Activated CD4-positive, alpha-beta T cell treated with anti-CD3 and anti-CD28 coated beads, Interleukin-2, amount 10 ng/mL, durations not matched to agents 24 days and 14 days (primary cell): ENCODE measurements at places on chromosomes 1 and 21. TPM values are rescaled to one million over a fixed set of nuclear protein-coding genes. Genes with fewer than 3 reads are reported as not detected.

The CYP4Z1 gene
- total RNA-seq, result not detected in 2 replicates

The CDK18 gene
- 0.23 and 1.2 TPM in 2 replicates for total RNA-seq

GRCh38 chr1:89786628-89787214 lies 34.1 kb upstream of the LRRC8D start:
- DNase-seq, result no peak
- peaks cover 11% of the 10 kb centered on the region for H3K4me1 ChIP-seq
- no peak overlapping the region for H3K27ac ChIP-seq
- no peaks in the 10 kb centered on the region for H3K27me3 ChIP-seq
- H3K4me3 ChIP-seq, result no peak overlapping the region

- H3K36me3 ChIP-seq, result peaks cover 2% of the 10 kb centered on the region
- H3K27me3 ChIP-seq, result no peaks in the 10 kb centered on the region
These were observed 10.6 kb downstream of the TXNIP start for GRCh38 chr1:145985502-145986439.

- H3K36me3 ChIP-seq, result no peaks in the 10 kb centered on the region
- DNase-seq, result peak; percentile 44
- no peaks in the 10 kb centered on the region for H3K4me1 ChIP-seq
- H3K27me3 ChIP-seq, result peaks cover 5% of the 10 kb centered on the region
- no peak overlapping the region for H3K4me3 ChIP-seq
These were observed 522.6 kb downstream of the PTPRU start for GRCh38 chr1:29758781-29759499.

DNA sequence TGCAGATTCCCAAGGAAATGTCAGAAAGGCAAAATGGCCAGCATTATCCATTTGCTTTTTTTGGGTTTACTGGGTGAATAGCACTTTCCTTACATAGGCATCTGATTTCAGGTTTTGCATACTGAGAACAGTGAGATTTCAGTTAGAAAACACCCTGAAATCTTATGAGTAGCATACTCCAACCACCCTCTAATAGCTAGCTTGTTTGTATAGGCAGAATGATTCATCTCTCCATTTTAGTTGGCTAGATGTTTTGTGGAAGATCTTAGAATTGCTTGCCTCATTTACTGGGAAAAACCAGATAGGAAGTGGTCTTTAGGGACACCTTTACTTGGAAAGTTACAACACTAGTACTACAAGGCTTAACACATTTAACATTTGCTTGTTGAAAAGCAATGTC lies 10.4 kb downstream of the KYAT3 start:
- H3K36me3 ChIP-seq, result peaks cover 77% of the 10 kb centered on the region
- H3K4me1 ChIP-seq, result peaks cover 73% of the 10 kb centered on the region
- no peak for DNase-seq
- H3K27me3 ChIP-seq, result no peaks in the 10 kb centered on the region
- H3K27ac ChIP-seq, result peak overlapping the region; percentile 90
- peak overlapping the region; percentile 58 for H3K4me3 ChIP-seq

GRCh38 chr1:165824269-165824643 lies 3.2 kb upstream of the UCK2 start:
- no peak for DNase-seq
- peaks cover 25% of the 10 kb centered on the region for H3K27me3 ChIP-seq
- H3K27ac ChIP-seq, result no peak overlapping the region
- H3K4me1 ChIP-seq, result peaks cover 7% of the 10 kb centered on the region
- H3K4me3 ChIP-seq, result no peak overlapping the region
- H3K36me3 ChIP-seq, result peaks cover 1% of the 10 kb centered on the region

- H3K27me3 ChIP-seq, result peaks cover 14% of the 10 kb centered on the region
- DNase-seq, result no peak
- no peak overlapping the region for H3K27ac ChIP-seq
- no peak overlapping the region for H3K4me3 ChIP-seq
These were observed 7.3 kb upstream of the TAGLN2 start for GRCh38 chr1:159932296-159933285.

DNA sequence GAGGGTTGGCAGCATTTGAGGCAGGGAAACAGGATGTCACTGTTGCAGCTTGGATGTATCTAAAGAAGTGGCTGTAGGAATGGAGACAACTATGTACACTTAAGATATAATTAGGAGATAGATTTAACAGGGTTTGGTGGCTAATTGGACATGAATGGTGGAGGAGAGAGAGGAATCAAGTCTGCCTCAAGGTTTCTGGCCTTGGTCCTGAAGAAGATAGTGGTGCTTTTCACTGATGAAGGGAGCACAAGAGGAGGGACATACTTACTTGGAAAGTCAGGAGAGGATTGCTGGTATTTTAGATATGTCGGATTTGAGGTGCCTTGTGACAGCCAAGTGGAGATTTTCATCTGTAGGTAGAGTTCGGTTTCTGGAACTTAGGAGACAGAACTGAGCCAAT lies 123.9 kb downstream of the ST6GALNAC3 start:
- H3K4me1 ChIP-seq, result no peaks in the 10 kb centered on the region
- no peaks in the 10 kb centered on the region for H3K27me3 ChIP-seq

The LRIG2 gene
- 11.8 and 12.7 TPM in 2 replicates for total RNA-seq

- no peaks in the 10 kb centered on the region for H3K4me1 ChIP-seq
- peaks cover 6% of the 10 kb centered on the region for H3K27me3 ChIP-seq
- no peaks in the 10 kb centered on the region for H3K36me3 ChIP-seq
- H3K4me3 ChIP-seq, result no peak overlapping the region
- DNase-seq, result no peak
These were observed 60.1 kb upstream of the LAMC2 start for GRCh38 chr1:183126000-183126366.

The ZNF684 gene
- 4.7 and 4.9 TPM in 2 replicates for total RNA-seq

- H3K36me3 ChIP-seq, result no peaks in the 10 kb centered on the region
- DNase-seq, result no peak
- H3K4me3 ChIP-seq, result no peak overlapping the region
- H3K27ac ChIP-seq, result no peak overlapping the region
- no peaks in the 10 kb centered on the region for H3K4me1 ChIP-seq
- H3K27me3 ChIP-seq, result peaks cover 10% of the 10 kb centered on the region
These were observed 59.5 kb downstream of the NFASC start for GRCh38 chr1:204930155-204930523.

DNA sequence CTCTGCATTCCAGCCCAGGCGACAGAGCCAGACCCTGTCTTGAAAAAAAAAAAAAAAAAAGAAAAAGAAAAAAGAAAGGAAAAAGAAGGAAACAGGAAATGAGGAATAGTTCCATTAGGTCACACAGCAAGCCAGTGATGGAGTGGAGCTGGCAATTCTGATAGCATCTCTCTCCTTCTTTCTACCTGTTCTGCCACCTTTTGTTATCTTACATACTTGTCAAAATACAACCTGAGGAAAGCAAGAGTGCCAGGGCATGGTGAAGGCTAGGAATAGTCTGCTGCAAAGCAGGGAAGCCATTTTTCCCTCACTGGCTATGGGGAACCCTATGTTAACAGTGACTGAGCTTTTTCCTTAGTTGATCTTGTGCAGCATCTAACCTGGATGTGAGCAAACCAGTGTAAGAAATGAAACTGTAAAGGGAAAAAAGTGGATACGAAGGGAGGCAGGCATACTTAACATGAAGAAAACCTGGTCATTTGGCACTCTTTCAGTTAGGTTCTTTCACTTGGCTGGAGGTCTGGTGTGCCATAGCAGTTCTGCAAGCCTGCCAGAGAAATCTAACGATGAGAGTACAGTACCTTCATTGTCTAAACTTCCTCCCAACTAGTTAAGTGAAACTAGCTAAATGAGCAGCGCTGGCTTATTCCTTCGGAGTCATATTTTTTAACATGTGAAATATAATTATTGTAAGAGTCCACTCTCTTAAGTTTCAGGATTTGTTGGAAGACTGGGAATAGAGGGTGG lies 17.9 kb upstream of the THEM5 start:
- H3K36me3 ChIP-seq, result peaks cover 26% of the 10 kb centered on the region
- peaks cover 8% of the 10 kb centered on the region for H3K4me1 ChIP-seq
- DNase-seq, result no peak
- H3K27ac ChIP-seq, result no peak overlapping the region

The TNFSF4 gene
- 1.7 and 1.9 TPM in 2 replicates for total RNA-seq

The STIL gene
- 25.1 and 28.0 TPM in 2 replicates for total RNA-seq

GRCh38 chr1:210617293-210617692 lies 288.6 kb downstream of the HHAT start:
- no peaks in the 10 kb centered on the region for H3K36me3 ChIP-seq
- H3K27ac ChIP-seq, result no peak overlapping the region
- H3K4me1 ChIP-seq, result no peaks in the 10 kb centered on the region
- DNase-seq, result no peak

GRCh38 chr1:240149484-240150094 lies 57.9 kb downstream of the FMN2 start:
- DNase-seq, result peak; percentile 57
- H3K4me1 ChIP-seq, result no peaks in the 10 kb centered on the region
- H3K4me3 ChIP-seq, result no peak overlapping the region
- no peaks in the 10 kb centered on the region for H3K27me3 ChIP-seq
- no peaks in the 10 kb centered on the region for H3K36me3 ChIP-seq
- no peak overlapping the region for H3K27ac ChIP-seq

DNA sequence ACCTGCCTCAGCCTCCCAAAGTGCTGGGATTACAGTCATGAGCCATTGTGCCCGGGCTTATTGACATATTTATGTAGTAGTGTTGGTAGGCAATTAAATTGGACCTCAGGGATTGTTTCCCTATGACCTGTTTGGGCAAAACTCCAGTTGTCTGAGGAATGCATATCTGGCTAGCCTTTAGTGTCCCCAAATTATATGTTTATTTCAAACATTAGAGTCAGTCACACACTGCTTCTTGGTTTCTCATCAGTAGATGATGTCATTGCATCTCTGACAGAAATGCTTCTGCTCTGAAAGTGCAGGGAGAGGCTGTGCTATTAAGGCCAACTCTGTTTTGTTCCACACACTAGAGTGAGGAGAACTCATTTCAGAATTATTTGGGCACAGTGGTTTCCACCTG lies 12.5 kb downstream of the PIP5K1A start:
- no peak for DNase-seq
- H3K36me3 ChIP-seq, result peaks cover 50% of the 10 kb centered on the region
- peak overlapping the region; percentile 89 for H3K27ac ChIP-seq
- H3K4me3 ChIP-seq, result peak overlapping the region; percentile 71
- no peaks in the 10 kb centered on the region for H3K27me3 ChIP-seq

GRCh38 chr1:43664369-43664768 lies 14.4 kb downstream of the KDM4A start:
- no peak overlapping the region for H3K4me3 ChIP-seq
- peaks cover 12% of the 10 kb centered on the region for H3K4me1 ChIP-seq
- peak overlapping the region; percentile 68 for H3K27ac ChIP-seq
- H3K36me3 ChIP-seq, result peaks cover 82% of the 10 kb centered on the region

DNA sequence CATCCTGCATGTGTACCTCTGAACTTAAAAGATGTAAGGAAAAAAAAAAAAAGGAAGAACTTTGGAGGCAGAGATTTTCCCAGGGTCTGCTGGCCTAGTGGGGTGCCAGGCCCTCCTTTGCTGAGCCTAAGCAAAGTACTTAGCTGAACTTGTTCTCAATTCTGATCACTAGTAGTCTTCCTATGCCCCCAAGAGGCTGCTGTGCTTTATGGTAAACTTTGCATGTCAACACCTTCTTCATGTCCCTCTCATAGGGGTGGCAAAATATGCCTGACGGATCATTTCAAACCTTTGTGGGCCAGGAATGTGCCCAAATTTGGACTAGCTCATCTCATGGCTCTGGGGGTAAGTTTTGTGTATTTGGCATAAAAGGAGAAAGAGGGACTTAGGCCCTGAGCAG lies 1.4 kb upstream of the USP21 start:
- peak overlapping the region; percentile 7 for H3K27ac ChIP-seq
- DNase-seq, result no peak
- peaks cover 43% of the 10 kb centered on the region for H3K36me3 ChIP-seq
- H3K4me1 ChIP-seq, result peaks cover 47% of the 10 kb centered on the region
- H3K4me3 ChIP-seq, result peak overlapping the region; percentile 7
- H3K27me3 ChIP-seq, result no peaks in the 10 kb centered on the region

The C1orf185 gene
- not detected in 2 replicates for total RNA-seq

The OLFM3 gene
- total RNA-seq, result not detected in 2 replicates

- no peak overlapping the region for H3K4me3 ChIP-seq
- H3K36me3 ChIP-seq, result no peaks in the 10 kb centered on the region
- H3K4me1 ChIP-seq, result no peaks in the 10 kb centered on the region
- no peak overlapping the region for H3K27ac ChIP-seq
These were observed 142.8 kb downstream of the ASTN1 start for GRCh38 chr1:177021687-177022086.

DNA sequence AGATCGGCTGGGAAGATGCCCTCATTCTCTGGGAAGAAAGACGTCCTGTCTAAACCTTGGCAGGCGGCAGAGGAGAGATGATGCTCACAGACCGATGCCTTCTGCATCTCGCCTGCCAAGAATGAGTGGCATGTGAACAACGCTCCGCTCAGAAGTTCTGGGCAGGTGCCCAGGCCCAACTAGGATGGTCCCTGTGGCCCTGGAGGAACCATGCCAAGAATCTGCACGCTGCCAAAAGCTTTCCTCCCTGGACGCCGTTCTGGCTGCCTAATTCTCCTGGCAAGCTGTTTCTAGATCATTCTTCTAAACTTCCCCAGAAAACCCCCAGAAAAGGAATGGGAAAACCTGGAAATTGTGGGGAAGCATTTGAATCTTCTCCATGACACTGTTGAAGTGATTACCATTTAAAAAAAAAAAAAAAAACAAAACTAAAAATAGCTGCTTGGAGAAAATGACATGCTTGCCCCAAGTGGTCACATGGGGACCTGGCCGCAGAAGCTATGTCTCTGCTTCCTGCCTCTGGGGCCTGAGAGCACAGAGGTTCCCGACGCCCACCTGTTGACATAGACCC lies 440.9 kb downstream of the PRDM2 start:
- no peaks in the 10 kb centered on the region for H3K4me1 ChIP-seq
- no peak overlapping the region for H3K4me3 ChIP-seq
- no peak for DNase-seq

The CFHR3 gene
- not detected in 2 replicates for total RNA-seq

The MYCL gene
- 0.42 and 0.57 TPM in 2 replicates for total RNA-seq

The SLC16A4 gene
- 0.43 and 0.44 TPM in 2 replicates for total RNA-seq

DNA sequence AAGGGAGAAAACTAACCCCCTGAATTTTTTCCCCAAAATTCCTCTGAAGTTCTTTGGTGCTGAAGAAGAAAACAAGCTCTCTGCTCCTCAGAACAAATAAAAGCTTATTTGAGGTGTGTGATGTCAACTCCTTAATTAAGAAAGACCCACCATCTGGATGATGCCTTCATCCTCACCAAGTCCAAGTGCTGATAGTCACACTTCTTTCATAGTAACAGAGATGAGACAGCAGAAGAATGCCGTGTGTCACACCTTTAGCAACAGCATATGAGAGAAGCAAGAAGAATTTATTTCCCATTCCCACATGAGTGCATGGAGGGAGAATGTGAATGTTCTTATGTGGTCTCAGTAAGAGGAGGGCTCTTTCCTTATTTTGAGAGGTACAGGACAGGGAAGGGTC lies 91.2 kb downstream of the TGFB2 start:
- no peak overlapping the region for H3K27ac ChIP-seq
- H3K4me1 ChIP-seq, result no peaks in the 10 kb centered on the region
- H3K4me3 ChIP-seq, result no peak overlapping the region
- H3K27me3 ChIP-seq, result no peaks in the 10 kb centered on the region
- DNase-seq, result no peak

The DCST1 gene
- total RNA-seq, result not detected in 2 replicates

DNA sequence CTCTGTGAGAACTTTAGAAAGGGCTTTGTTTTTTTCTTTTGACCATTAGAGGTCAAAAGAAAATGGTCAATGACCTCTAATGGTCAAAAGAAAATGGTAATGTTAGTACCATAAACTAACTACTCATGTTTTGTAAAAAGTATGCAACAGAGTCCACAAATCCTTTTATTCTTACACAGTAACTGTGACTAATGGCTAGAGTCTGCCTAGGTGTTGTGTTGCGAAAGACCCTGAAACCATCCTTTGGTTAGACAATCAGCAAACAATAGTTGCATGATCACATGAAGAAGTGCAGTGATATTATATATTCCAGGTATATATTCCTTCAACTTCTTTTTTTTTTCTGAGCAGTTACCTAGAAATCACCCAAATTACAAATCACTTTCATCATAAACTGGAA lies 40.9 kb downstream of the NEGR1 start:
- H3K36me3 ChIP-seq, result no peaks in the 10 kb centered on the region
- no peak for DNase-seq
- no peaks in the 10 kb centered on the region for H3K4me1 ChIP-seq
- no peaks in the 10 kb centered on the region for H3K27me3 ChIP-seq
